ENCODE measurements at places on chromosomes 7 and 10.

- no peak for DNase-seq
These were observed 174.5 kb upstream of the PRSS58 start for GRCh38 chr7:142432377-142432776.

DNA sequence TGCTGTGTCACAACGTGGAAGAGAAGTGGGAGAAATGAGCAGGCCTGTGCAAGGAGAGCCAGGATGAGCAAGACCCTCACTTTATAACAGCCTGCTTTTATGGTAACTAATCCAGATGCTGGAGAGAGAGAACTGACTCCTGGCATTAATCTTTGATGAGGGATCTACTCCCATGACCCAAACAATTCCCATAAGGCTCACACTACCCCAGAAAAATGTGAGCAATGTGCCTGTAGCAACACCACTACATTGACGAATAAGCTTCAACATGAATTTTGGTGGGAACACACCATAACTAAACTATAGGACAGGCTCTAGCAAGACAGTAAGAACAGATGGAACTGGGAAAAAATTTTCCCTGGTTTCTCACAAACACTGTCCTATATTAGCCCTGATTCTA lies 173.6 kb upstream of the PRSS58 start:
- no peak for DNase-seq

GRCh38 chr10:23613900-23614299 lies 175.0 kb downstream of the OTUD1 start:
- DNase-seq: no peak

DNA sequence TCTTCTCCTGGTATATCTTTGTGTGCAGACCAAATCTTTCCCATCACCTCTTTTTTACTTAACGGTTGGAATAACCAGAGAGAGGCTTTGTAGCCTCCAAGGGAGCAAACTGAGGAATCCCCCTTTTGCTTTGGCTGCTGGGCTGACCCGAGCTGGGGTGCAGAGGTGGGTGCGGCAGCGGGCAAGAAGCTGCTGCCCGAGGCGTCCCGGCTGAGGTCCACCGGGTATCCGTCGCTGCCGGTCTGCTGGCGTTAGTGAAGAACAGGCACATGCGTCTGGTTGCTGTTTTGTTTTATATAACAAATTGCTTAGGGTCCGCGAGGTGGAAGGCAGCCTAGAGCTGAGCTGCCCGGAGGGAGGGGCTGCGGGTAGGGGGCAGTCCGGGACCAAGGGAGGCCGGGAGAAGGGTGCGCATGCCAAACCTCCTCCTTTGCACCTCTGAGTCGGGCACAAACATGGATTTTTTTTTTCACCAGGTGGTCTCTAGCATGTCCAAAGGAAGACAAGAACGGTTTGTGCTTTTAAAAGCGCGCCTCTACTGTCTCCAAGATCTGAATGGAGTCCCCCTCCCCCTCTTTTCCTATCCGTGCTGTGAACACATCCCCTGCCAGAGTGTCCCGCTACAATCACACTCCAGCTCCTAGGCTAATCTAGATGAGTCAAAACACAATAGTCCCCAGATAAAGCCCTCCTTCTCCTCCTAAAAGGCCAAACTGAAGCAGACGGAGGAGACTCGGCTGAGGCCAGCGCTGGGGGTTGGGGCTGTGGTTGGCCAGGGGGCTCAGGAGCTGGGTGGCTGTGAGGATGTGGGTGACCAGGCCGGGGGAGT lies 6.8 kb upstream of the GATA3 start:
- no peak for DNase-seq

GRCh38 chr7:40077849-40078248 lies 56.6 kb downstream of the MPLKIP start:
- no peak for DNase-seq

- no peak for DNase-seq
These were observed 112.1 kb downstream of the SGMS1 start for GRCh38 chr10:50511492-50512213.

- peak; percentile 82 for DNase-seq
These were observed 18.8 kb downstream of the ZC3HAV1L start for GRCh38 chr7:139016931-139017511.

- no peak for DNase-seq
These were observed 189.8 kb upstream of the SH2B2 start for GRCh38 chr7:102096706-102097427.

- peak; percentile 23 for DNase-seq
These were observed 31.3 kb downstream of the KIN start for GRCh38 chr10:7756360-7756992.

DNA sequence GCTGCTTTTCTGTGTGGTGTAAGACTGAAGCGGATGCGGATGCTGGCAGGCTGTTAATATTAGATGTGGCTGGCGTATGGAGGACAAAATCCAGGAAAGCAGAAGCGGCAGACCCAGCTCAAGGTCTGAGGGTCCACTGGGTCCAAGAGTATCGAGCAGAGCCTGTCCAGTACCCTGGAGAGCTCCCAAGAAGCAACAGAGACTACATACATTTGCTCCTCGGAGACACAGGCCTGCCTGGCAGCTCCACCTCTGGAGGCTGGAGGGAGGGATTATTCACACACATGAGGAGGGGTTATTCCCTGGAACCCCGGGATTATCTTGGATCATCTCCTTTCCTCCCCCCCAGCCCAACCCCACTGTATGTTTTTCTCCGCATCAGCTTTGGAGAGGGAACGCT lies 31.3 kb upstream of the LOXL4 start:
- DNase-seq: no peak

GRCh38 chr7:155652156-155653114 lies 8.0 kb downstream of the RBM33 start:
- no peak for DNase-seq
